ENCODE measurements at places on chromosomes 4 and X.

DNA sequence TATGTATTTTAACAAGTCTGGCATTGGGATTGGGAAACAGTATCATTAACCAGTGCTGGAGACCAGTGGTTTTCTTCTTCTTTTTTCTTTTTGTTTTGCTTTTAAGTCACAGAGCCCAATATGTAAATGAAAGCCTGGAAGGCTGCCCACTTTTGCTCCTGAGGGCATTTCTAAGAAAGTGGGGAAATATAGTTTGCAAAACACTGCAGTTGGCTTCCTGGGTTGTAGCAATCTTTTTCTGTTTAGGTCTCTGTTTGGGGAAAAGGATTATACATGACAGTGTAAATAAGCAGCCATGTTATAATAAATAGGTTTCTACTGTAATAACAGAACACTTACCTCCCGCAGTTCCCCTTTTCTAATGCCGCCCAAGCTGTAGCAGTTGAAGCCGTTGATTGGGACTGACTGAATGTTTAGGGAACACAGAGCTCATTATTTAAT, 105.5 kb downstream of the TMEM164 start:
- H3K27ac ChIP-seq = no peak overlapping the region
- no peaks in the 10 kb centered on the region for H3K36me3 ChIP-seq
- no peak overlapping the region for H3K4me3 ChIP-seq
- no peak for DNase-seq
- H3K4me1 ChIP-seq = no peaks in the 10 kb centered on the region

- peaks cover 30% of the 10 kb centered on the region for H3K36me3 ChIP-seq
- H3K27me3 ChIP-seq = no peaks in the 10 kb centered on the region
- DNase-seq = no peak
- no peak overlapping the region for H3K27ac ChIP-seq
- no peaks in the 10 kb centered on the region for H3K4me1 ChIP-seq
These were observed 39.6 kb downstream of the PDLIM5 start for GRCh38 chr4:94491322-94491721.

DNA sequence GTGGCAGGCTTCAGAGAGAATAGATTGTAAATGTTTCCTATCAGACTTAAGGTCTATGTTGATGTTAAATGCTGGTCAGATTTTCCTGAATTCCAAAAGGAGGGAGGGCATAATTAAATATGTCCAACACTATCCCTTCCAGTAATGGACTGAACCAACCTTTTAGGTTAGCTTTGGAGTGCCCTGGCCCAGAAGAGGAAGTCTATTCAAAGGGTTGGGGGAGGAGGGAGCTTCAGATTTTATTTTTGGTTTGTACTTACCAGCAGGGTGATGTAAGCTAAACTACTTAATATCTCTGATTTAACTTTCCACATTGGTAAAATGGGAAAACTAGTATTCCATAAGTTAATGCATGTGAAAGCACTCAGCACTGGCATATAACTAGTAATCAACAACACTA, 91.1 kb downstream of the RBM46 start:
- no peaks in the 10 kb centered on the region for H3K36me3 ChIP-seq
- H3K4me3 ChIP-seq = peak overlapping the region; percentile 69
- H3K4me1 ChIP-seq = peaks cover 11% of the 10 kb centered on the region
- H3K27me3 ChIP-seq = no peaks in the 10 kb centered on the region
- H3K27ac ChIP-seq = no peak overlapping the region

DNA sequence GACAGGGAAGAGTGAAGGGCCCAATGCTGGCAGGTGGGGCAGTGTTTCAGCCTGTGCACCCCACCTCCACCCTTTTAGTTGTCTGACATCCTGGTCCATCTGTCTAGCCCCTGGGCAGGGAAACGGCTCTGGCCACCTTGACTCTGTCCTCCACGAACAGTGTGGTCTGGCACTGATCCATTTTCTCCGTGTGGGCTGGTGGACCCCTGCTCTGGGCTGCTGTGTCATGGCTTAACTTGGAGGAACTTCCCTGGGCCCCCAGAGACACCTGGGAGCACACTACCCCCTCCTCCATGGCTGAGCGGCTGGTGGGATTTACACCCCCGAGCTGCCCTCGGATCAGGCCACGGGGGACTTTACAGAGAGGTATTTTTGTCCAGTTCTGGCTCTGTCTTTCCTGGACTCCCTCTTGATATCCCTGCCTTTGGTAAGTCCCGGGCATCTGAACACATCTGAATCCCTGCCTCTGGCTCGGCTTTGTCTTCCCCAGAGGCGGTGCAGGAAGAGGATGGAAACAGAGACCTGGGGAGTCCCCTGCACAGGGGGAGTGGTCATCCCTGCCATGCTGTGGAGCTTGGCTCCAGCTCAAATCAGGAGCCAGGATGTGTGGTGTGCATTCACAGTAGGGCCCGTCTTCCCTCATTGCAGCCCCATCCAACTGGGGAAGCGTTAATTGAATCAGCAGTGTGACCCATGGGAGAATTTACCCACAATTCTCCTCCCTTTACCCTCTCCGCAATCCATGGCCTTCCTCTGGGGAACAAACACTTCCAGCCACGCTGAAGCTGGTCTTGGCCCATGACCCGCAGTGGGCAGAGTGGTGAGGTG, 6.3 kb upstream of the NKX1-1 start:
- H3K4me1 ChIP-seq = no peaks in the 10 kb centered on the region
- H3K36me3 ChIP-seq = no peaks in the 10 kb centered on the region
- no peak overlapping the region for H3K27ac ChIP-seq
- H3K4me3 ChIP-seq = no peak overlapping the region
- no peak for DNase-seq
- peaks cover 68% of the 10 kb centered on the region for H3K27me3 ChIP-seq

DNA sequence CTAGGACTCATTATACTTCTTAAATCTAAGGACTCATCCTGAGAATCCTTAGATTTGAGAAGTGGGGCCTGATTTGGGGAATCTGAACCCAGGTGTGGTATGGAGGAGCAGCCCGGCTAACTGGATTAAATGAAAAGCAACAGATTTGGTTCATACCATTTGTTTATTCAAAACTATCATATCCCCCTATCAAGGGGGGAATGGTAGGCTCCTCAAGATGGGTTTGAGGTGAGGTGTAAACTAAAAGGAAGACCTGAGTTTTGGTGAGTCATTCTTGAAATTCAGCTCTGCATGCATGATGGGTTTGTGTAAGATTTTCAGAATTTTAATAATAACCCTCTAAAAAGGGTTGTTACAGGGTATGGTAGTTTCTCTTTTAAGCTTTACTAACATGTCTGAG, 53.4 kb downstream of the CASP6 start:
- H3K4me3 ChIP-seq = no peak overlapping the region
- no peak for DNase-seq
- H3K4me1 ChIP-seq = no peaks in the 10 kb centered on the region
- no peak overlapping the region for H3K27ac ChIP-seq

DNA sequence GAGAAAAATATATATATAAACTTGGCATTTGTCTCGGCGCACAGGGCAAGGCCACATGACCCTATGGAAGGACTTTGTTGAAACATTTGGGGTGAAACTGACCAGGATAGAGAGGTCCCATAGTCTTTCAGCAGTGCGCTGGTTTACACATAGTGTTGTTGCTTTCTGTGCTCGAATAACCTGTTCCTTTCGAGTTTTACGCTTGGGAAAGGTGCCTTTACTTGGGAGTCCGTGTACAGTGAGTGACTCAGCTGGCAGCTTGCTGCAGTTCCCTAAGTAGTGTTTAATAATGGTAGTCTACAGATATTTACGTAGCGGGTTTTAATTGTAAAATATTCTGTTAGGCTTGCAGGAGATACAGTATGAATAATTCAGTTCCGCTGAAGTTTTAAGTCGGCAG, 578 bp downstream of the APOOL start:
- peak overlapping the region; percentile 92 for H3K4me3 ChIP-seq
- H3K27ac ChIP-seq = no peak overlapping the region
- DNase-seq = no peak
- H3K4me1 ChIP-seq = no peaks in the 10 kb centered on the region
- no peaks in the 10 kb centered on the region for H3K36me3 ChIP-seq

- DNase-seq = no peak
- no peak overlapping the region for H3K27ac ChIP-seq
- no peaks in the 10 kb centered on the region for H3K36me3 ChIP-seq
These were observed 51.5 kb downstream of the PJA1 start for GRCh38 chrX:69113723-69114122.

GRCh38 chr4:86960557-86960961, 25.7 kb downstream of the AFF1 start:
- peak overlapping the region; percentile 95 for H3K27ac ChIP-seq
- peak; percentile 58 for DNase-seq
- peak overlapping the region; percentile 39 for H3K4me3 ChIP-seq
- H3K4me1 ChIP-seq = peaks cover 36% of the 10 kb centered on the region

DNA sequence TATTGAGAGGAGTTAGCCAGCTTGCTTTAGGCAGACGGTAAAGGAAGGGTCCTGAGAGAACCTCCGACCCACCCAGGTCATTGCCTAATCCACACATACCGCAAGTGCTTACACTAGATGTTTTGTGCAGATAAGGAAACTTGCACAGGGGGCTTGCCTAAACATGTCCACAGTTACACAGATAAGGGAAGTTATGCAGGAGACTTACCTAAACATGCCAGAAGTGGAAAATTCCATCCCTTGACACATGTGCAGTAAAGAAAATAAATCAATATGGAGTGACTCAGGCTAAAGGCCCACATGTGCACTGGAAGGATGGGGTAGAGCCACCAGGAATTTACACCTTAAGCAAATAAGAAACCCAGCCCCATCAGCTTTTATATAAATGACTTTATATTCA, 232.8 kb upstream of the HDX start:
- H3K4me3 ChIP-seq = no peak overlapping the region
- no peak overlapping the region for H3K27ac ChIP-seq
- H3K36me3 ChIP-seq = no peaks in the 10 kb centered on the region
- no peaks in the 10 kb centered on the region for H3K27me3 ChIP-seq

DNA sequence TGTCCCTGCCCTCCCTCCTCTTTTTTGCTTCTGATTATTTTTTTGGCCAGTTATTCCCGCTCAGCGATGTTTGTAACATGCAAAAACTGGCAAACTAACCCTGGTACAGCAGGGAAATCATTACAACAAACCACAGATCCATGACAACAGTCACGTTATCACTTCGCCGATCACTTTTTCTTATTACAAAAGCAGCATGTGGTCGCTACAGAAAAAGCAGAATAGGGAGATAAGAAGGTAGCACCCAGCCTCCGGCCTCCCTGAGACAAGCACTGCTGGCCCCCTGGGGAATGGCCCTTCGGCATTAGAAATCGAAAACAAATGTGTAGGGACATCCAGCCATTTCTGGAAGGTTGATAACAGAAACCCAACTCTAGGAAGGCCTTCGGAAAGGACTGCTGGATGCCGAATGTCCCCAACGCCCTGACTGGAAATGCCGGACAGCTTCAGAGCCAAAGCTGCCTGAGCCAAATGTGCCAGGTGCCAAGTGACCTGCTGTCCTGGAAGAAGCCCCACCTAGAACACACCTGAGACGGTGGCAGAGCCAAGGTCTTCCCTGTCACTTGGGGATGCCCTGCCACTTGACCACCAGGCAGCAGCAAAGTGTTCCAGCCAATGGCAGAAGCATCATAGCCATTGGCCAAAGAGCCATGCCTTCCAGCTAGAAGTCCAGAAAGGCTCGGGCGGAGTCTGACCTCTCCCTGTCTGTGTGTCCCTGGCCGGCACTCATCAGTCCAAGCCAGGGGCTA, 2.9 kb downstream of the IDH3G start:
- no peaks in the 10 kb centered on the region for H3K27me3 ChIP-seq
- no peak overlapping the region for H3K27ac ChIP-seq
- DNase-seq = no peak
- H3K4me3 ChIP-seq = no peak overlapping the region
- no peaks in the 10 kb centered on the region for H3K4me1 ChIP-seq

- no peak overlapping the region for H3K27ac ChIP-seq
- no peak overlapping the region for H3K4me3 ChIP-seq
- H3K36me3 ChIP-seq = no peaks in the 10 kb centered on the region
- H3K4me1 ChIP-seq = no peaks in the 10 kb centered on the region
- no peaks in the 10 kb centered on the region for H3K27me3 ChIP-seq
- no peak for DNase-seq
These were observed 11.0 kb upstream of the OTC start for GRCh38 chrX:38341442-38341841.

DNA sequence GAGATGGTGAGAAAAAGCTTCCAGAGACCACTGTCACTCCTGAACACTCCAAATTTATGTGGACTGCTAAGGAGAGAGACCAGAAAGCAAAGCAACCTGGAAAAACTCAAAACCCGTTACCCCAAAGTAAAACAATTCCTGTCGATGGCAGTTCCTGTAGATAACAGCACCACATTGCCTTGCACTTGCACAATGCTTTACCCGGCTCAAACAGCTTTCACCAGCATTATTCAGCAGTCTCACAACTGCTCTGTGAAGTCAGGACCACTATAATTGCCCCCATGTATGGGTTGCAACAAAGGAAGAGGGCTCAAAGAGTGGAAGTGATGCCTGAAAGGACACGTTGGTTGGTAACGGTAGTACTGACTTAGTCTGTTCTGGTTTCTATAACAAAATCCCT, 234.8 kb downstream of the BCOR start:
- no peaks in the 10 kb centered on the region for H3K4me1 ChIP-seq
- no peak for DNase-seq
- no peaks in the 10 kb centered on the region for H3K36me3 ChIP-seq
- no peak overlapping the region for H3K27ac ChIP-seq
- H3K27me3 ChIP-seq = no peaks in the 10 kb centered on the region
